ENCODE measurements at places on chromosomes 4 and X. TPM values are rescaled to one million over a fixed set of nuclear protein-coding genes. Genes with fewer than 3 reads are reported as not detected.

DNA sequence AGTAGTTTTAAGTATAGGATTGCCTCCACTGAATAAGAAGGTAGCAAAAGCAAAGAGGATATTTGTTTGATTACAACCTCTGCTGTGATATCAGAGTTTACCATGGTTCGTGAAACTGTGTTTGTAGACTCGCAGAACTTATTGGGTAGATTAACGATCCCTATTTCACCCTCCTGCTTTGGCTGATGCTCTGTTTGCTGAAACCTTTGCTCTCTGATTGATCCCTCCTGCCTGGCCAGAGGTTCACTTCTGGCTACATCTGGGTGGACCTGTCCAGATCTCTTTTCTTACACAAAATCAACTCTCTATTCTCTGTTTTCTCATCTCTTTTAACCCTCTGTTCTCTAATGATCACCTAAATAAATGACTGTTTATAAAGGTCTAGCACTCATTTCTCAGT lies 37.9 kb upstream of the TMEM192 start:
- no peak for DNase-seq

- no peak for DNase-seq
These were observed 19.2 kb upstream of the CCNA2 start for GRCh38 chr4:121842862-121843261.

- DNase-seq = no peak
These were observed 47.6 kb upstream of the MTNR1A start for GRCh38 chr4:186602978-186603377.

DNA sequence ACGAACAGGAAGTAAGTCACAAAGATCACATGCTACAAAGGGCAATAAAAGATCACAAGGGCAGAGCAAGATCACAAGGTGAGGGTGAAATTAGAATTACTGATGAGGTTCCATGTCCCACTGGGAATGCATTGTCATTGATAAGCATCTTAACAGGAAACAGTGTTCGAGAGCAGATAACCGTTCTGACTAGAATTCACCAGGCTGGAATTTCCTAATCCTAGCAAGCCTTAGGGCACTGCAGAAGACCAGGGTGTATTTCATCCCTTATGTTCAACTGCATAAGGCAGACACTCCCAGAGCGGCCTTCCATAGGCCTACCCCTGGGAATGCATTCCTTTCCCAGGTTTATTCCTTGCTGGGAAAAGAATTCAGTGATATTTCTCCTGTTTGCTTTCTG lies 980.6 kb upstream of the LCORL start:
- no peak for DNase-seq

- DNase-seq = no peak
These were observed 75.5 kb downstream of the CASP3 start for GRCh38 chr4:184573701-184574100.

- DNase-seq = no peak
These were observed 92.3 kb upstream of the QRFPR start for GRCh38 chr4:121472937-121473721.

DNA sequence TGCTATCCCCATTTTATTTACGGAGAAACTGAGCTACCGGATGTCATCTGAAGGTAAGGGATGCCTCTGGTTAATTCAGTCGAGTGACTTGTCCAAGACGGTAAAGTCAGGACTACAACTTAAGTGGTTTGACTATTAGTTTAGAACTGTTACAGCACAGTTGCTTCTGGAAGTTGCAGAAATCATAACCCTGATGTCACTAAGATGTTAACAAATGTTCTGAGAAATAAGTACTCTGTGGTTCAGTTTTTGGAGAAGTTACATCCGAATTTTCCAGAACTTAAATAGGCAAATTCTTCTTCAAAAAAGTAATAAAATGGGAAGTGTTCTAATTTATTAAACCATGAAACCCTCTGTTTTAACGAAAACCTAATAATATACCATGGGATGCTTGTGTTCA lies 3.1 kb downstream of the PPA2 start:
- DNase-seq = no peak

GRCh38 chrX:16487620-16488385 lies 162.2 kb upstream of the S100G start:
- no peak for DNase-seq

DNA sequence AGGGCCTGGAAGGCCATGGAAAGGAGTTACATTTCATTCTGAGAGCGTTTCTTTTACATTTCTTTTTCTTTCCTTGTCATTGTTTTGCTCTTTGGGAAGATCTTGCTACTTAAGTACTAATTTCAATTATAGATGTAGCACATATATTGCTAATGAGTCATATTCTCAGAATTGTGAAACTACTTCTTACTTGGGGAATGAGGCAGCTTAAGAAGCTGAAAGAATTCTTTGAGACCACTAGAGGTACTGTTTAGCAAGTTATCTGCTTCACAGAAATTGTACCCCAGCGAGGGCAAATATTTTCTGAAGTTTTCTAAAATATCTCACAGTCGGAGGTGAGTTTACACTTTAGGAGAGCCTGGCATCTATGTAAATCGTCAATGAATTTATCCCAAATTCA lies 100.6 kb downstream of the AFF2 start:
- no peak for DNase-seq

Gene MAN2B2
- 4.9 TPM for total RNA-seq

DNA sequence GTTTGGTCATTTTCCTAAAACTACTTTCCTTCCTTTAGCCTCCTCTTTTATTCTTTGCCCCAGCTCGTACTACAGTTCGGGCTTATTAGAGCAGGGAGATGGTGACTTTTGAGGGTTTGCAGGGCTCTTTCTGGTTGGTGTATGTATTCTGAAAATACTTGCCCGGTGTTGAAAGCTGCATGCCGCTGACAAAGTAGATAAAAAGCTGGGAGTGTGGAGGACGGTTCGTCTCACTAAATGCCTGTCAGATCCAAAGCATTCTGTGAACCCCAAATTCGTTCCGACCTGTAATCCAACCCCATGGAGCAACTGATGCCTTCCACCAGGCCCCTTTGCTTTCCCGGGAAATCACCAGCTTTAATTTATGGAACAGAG lies 19.2 kb downstream of the TRIM2 start:
- DNase-seq = no peak

DNA sequence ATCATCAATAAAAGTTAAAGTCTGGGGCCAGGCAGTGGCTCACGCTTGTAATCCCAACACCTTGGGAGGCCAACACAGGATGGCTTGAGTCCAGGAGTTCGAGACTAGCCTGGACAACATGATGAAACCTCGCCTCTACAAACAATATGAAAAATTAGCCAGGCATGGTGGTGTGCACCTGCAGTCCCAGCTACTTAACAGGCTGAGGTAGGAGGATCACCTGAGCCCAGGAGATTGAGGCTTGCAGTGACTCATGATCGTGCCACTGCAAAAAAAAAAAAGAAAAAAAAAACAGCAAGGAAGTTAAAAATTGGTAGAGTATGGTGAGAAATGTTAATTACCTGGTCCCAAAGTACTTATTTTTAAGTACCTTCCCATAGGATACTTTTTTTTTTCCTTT lies 27.5 kb downstream of the FBXW7 start:
- no peak for DNase-seq

DNA sequence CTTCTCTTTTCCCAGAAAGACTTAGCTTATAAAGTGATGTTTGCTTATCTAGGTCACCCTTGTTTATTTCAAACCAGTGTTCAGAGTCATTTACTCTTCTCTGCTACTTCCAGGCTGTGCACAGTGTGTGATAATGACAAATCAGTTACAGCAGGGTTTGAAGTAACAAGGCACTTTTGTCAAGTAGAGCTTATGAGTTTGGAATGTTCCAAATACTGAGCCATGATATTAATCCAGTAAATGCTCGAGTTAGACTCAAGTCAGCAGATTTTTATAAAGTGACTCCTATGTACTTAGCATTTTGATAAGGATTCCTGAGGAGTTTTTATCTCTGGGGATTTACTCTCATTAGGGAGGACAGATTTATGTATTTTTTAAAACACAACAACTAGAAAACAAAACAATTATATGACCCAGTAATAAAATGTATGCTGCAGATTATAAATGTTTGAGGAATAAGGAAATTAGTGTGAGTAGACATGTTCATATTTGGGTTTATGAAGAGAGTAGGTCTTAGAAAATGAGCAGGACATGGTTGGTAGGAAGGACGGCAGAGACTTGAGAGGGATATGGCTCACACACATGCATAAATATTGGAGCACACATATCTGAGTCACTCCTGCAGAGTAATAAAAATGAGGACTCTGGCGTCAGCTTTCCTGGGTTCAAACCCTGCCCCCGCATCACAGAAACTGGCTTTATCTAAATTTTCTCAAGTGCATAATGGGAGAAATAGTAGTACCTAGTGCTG lies 271.2 kb downstream of the FBXO8 start:
- DNase-seq = no peak

DNA sequence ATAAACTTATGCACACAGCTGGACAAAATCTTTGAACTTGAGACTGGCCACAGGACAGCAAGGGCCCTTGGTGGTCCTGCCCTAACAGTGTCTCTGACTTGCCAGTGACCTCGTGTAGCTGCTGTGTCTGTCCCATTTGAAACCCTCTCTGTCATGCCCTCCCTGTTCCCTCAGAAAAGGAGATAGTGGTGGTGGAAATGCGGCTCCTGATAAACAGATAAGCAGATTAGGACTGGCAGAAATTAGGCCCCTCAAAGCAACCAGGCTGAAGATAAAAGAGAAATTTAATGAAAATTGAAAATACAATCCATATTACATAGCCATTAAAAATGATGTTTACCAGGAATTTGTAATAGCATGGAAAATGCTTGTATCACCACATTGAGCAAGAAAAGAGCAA lies 136.6 kb upstream of the ATP6AP2 start:
- no peak for DNase-seq
